B cell (primary cell): ENCODE measurements at places on chromosomes 16 and 17. TPM values are rescaled to one million over a fixed set of nuclear protein-coding genes. Genes with fewer than 3 reads are reported as not detected.

DNA sequence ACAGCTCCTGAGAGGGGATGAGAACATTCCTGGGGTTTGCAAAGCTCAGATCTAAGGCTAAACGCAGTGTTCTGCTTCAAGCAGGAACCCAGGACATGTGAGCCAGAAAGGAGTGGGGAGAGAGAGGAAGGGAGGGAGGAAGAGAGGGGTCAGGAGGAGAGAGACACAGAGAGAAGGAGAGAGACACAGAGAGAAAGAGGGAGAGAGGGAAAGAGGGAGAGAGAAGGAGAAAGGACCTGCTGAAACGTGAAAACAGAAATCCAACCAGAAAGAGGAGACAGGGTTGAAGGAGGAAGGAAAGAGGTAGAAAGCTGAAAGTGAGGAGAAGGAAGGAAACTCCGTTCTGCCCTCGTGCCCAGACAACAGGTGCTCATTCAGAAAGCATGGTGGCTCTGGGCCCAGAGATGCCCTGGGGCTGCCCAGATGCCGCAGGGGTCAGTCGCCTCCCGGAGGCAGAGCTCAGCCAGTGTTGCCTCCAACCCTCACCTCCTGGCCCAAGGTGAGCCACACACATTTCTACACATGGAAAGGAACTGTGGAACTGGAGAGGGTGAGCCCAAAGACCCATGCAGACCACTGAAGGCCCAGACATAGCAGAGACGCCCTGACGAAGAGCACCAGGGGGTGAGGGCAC is 49.0 kb upstream of the ENPP7 start:
- no peak overlapping the region for H3K4me3 ChIP-seq
- no peaks in the 10 kb centered on the region for H3K36me3 ChIP-seq
- no peak for DNase-seq
- H3K27ac ChIP-seq: no peak overlapping the region
- H3K27me3 ChIP-seq: no peaks in the 10 kb centered on the region

DNA sequence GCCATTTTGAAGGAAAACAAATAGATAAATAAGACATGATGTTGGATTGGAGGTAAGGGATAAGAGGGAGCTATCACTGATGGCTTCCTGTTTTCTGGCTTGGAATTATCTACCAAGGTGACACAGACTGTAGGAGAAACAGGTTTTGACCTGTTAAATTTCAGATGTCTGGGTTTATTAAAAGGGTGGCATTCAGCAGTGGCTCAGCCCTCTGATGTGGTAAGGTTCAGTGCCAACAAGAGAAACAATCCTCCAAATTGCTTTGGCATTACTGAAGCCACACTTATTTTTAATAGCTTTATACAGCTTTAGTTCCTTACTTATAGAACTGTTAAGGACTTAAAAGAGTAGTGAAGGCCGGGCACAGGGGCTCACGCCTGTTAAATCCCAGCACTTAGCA is 37.0 kb upstream of the AKAP1 start:
- no peak overlapping the region for H3K27ac ChIP-seq
- peaks cover 26% of the 10 kb centered on the region for H3K4me1 ChIP-seq
- no peaks in the 10 kb centered on the region for H3K36me3 ChIP-seq
- H3K4me3 ChIP-seq: no peak overlapping the region

- H3K36me3 ChIP-seq: no peaks in the 10 kb centered on the region
- H3K4me1 ChIP-seq: no peaks in the 10 kb centered on the region
- DNase-seq: peak; percentile 14
- H3K4me3 ChIP-seq: no peak overlapping the region
Observed at GRCh38 chr17:58121925-58122324, 26.3 kb upstream of the OR4D1 start.

- no peaks in the 10 kb centered on the region for H3K4me1 ChIP-seq
- DNase-seq: no peak
- no peak overlapping the region for H3K4me3 ChIP-seq
- H3K36me3 ChIP-seq: no peaks in the 10 kb centered on the region
Observed at GRCh38 chr17:71948703-71949422, 172.0 kb upstream of the SOX9 start.

The CX3CL1 gene
- not detected in 2 replicates for total RNA-seq

The GRAP gene
- 59.8 and 73.8 TPM in 2 replicates for total RNA-seq
